ENCODE measurements at places on chromosomes 1 and 21.

DNA sequence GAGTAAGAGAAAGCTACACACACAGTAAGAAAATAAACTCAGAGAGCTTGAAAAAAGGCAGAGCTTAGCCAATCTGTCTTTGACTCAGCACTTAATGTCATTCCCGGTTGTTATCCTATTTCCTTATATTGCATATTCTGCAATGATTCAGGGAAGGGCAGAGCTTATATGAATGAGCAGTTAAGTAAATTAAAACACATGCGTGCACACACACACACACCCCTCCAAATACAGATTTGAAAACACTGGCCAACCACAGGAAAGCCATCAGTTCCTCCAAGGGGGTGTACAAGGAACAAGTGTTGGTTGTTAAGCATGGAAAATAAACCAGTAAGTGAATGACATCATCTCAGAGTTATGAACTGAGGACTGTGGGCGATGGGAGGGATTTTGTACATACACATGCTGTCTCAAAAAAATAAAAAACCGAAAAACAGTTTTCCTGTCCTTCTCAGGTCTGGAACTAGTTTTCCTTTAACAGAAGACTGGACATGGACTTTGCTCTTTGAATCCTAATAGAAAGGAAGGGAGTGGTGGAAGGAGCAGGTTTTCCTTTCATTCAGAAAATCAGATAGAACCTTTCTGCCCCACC, 1.0 kb downstream of the IQGAP3 start:
- DNase-seq: no peak

GRCh38 chr1:242146652-242147051, 147.8 kb upstream of the MAP1LC3C start:
- DNase-seq: no peak

- no peak for DNase-seq
Measured at GRCh38 chr1:55015123-55015522, 16.4 kb downstream of the BSND start.

DNA sequence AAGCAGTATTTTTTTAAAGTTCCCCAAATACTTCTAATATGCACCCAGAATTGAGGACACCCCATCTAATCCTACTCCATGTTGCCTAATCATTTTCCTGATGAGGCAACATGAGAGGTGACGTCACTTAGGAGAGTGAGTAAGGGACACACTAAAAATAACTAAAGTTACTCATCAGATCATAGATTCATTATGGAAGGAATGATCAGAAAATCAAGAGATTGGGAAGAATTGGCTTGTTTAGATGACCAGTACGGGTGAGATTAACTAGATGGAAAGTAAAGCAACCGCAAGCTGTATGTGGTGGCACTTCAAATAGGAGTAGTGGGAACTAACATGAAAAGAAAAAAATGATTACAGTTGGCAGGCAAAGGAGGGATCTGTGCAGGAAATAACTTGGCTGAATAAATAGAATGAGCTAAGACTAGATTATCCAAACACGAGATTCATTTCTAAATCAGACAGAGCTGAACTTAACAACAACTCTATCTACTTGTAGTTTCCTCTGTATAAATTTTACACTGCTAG, 61.4 kb upstream of the CXADR start:
- DNase-seq: no peak

- DNase-seq: no peak
Measured at GRCh38 chr1:154712166-154712810, 104.3 kb upstream of the ADAR start.

- DNase-seq: no peak
Measured at GRCh38 chr1:235450886-235451483, 53.3 kb downstream of the B3GALNT2 start.

DNA sequence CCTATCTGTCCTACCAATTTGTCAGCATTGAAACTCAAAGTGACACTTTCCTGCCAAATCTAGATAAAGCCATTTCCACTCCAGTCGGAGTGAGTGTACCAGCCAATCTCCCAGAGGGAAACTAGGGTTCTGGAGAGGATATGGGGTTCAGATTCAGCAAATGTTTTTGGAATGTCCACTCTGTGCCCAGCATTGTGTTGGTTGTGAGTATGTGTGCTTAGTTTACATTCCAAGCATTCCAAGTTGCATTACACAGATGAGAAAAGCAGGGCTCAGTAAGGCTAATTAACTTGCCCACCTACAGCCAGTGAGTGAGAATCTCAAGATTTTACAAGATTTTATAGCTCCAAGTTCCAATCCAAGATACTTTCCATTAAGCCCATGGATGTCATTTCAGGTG, 26.4 kb upstream of the RGS16 start:
- DNase-seq: no peak

GRCh38 chr1:59063501-59063900, 233.4 kb upstream of the FGGY start:
- DNase-seq: no peak

GRCh38 chr1:24191860-24192259, 4.8 kb upstream of the IFNLR1 start:
- DNase-seq: no peak

GRCh38 chr1:118900643-118901440, 87.3 kb downstream of the TBX15 start:
- no peak for DNase-seq

DNA sequence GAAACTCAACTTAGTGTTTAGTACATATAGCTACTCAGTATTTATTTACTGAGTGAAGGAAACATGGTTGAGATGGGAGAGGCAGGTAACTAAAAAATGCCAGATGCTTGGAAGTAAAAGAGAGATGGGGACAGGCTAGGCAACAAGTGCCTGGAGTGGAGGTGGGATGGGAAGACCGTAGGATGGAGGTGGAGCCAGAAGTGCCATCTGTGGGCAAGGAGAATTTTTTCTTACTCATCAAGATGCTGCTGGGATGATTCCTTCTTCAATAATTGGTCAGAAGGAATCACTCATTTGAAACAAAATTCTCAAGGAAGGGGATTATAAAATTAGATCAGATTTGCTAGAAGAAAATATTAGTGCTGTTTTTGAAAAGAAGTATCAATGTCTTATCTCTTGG, 72.9 kb downstream of the IFI44 start:
- DNase-seq: no peak

- DNase-seq: no peak
Measured at GRCh38 chr1:113031171-113031933, 41.6 kb upstream of the LRIG2 start.

- DNase-seq: no peak
Measured at GRCh38 chr1:149929856-149930255, 2.3 kb upstream of the SF3B4 start.

- no peak for DNase-seq
Measured at GRCh38 chr1:23910553-23911246, 2.5 kb downstream of the CNR2 start.

DNA sequence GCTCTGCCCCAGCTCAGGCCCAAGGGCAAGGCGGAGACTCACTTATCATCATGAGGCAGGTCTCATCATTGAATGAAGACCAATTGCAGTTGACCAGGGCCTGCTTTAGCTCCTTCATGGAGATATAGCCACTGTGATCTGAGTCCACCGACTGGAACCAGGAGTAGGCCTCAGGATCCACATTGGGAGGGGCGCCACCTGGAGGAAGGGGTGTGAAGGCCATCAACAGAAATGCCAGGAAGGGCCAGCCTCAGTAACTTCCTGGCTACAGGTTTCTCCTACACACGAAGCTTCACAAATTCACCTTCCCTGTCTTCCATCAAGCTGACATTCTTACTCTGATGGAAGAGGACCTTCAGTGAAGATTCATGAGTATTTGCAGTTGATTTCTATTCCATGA, 11.6 kb downstream of the PEF1 start:
- DNase-seq: no peak

DNA sequence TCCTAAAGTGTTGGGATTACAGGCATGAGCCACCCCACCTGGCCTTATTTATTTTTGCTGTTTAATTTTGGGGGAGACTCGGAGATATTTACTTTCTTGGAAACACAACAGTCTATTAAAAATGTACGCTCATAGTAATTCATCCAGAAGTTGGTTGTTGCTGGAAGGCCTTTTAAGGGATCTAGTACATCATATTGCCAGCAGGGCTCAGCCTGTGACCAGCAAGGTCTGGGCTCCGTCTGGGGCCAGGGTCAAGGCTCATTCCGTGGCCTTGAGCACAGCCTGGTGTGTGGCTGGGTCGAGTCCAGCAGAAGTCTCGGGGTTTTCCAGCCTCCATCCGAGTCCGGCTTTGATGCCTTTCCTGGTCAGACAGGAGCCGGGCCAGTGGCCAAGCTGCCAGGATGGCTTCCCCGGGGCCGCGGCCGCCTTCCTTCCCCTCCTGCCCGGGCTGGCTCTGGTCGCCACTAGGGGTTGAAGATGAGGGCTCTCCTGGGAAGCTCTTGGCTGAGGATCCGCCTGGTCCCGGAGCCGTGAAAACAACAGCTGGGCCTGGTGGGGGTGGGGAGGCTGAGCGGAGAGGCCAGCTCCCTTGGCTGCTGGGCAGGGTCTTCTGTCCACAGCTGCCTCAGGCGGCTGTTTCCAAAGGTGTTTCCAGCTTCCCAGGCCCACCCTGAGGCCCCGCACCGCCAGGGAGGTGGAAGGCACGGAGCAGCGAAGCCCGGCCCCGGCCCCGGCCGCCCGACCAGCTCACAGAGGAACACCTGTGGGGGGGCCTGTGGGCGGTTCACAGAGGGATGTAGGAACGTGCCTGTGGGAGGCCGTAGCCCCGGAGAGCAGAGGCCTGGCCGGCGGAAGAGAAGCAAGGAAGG, 5.1 kb upstream of the VWA1 start:
- DNase-seq: no peak

DNA sequence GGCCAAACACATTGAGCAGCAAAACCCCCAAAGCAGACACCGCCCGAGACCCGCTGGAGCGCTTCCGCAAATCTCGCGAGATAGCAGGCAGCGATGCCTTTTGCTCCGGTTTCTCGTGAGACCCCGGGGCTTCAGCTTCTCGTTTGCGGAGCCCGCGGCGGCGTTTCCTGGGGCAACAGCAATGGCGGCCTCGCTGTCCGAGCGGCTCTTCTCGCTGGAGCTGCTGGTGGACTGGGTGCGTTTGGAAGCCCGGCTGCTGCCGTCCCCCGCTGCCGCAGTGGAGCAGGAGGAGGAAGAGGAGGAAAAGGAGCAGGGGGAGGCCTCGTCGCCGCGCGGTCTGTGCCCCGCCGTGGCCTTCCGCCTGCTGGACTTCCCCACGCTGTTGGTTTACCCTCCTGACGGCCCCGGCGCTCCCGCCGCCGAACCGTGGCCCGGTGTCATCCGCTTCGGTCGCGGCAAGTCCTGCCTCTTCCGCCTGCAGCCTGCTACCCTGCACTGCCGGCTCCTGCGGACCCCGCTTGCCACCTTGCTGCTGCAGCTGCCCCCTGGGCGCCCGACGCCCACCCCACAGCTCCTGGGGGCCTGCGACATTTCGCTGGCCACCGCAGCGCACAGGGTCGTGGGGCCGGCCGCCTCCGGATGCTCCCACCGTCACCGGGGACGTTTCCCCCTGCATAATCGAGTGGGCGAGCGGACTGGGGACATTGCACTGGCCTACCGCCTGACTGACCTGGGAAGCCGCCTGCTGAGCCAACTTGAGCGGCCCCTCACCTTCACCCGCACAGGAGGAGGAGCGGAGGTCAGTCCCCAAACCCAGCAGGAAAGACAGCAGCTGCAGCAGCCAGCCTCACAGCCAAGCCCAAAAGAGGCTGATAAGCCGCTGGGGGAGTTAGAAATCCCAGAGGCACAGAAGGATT, at the start of gene MAP10:
Gene MAP10 (plus strand): TSS at position 148 of the 917 bp plus-strand sequence. CDS start 34 bp downstream, at position 182.
- peak; percentile 58 for DNase-seq

- no peak for DNase-seq
Measured at GRCh38 chr1:111565079-111565478, 54.5 kb upstream of the RAP1A start.

DNA sequence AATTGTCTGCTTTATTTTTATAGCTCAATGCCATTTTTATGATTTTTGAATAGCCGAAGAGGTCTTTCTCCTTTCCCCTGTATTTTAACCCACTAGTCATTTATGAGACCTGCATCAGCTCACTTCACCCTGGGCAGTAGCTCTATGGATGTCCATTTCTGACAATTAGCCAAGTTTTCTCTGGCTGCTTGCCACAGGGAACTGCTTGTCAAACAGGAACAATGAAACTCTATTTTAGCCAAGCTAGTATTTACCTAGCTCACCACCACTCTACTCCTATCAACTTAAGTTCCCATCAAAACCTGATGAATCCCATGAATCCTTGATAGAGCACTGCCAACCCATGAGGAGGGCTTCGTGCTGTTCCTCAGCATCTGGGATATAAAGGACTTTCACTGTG, 406.7 kb downstream of the RWDD3 start:
- DNase-seq: no peak

GRCh38 chr1:100936194-100936967, 40.5 kb downstream of the SLC30A7 start:
- no peak for DNase-seq

DNA sequence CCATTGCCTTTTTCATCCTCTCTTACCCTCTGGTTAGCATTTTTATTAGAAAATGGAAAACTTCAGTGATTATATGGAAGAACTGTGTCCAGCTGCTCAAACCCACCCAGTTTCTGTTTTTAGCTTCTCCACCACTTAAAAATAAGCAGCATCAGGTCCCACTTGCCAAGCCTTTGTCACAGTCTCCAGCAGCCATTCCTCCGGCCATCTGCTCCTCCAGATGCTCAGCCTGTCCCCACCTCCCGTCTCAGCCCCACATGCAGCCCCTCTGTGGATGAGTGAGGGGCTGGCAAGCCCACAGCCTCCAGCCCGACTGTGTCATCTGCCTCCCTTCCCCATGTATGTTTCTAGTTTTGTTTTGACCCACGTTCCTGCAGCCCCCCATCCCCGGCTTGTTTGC, 289.7 kb downstream of the HHAT start:
- DNase-seq: no peak

- no peak for DNase-seq
Measured at GRCh38 chr1:231021540-231022031, 18.5 kb downstream of the FAM89A start.

- DNase-seq: no peak
Measured at GRCh38 chr1:2320760-2321667, 70.3 kb downstream of the MORN1 start.

DNA sequence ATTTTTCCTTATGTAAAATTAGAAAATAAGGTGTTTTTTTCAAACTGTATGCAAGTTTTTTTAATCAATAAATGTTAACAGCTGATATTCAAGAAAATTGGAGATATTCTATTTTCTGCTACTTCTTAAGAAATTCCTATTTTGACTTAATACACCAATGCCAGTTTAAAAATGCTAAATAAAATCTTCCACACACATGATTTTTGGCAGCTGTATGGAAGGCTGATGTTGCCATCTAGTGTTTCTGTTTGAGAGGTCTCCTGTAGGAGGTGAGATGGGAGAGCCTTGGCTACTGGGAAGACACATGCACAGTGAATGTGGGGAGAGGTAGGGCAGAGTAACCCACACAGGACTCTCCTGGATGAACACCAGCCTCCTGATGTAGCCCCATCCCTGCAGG, 29.2 kb upstream of the OR2B11 start:
- no peak for DNase-seq

DNA sequence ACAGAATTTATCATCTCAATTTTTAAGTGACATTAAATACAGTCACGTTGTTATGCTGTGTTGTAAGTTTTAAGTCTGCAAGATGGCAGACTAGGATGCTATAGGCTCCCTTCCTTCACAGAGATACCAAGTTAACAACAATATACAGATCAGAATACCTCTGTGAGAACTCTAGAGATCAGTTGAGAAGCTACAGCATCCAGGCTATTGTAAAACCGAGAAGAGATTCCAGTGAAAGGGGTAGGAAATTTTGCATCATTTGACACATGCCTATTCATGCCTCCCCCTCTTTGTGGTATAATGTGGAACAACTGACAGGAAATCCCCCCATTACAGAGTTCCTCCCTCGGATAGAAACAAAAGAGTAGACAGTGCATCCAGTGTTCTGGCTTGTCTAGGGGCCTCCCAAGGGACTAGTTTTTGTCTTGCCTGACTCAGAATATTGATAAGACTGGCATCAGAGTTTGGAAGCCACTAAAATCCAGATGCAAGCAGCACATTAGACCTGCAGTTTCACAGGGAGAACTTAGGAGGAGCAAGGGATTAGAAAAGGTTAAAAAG, 80.6 kb downstream of the LBR start:
- DNase-seq: no peak
